ENCODE measurements at places on chromosomes 1 and 21. TPM values are rescaled to one million over a fixed set of nuclear protein-coding genes. Genes with fewer than 3 reads are reported as not detected.

DNA sequence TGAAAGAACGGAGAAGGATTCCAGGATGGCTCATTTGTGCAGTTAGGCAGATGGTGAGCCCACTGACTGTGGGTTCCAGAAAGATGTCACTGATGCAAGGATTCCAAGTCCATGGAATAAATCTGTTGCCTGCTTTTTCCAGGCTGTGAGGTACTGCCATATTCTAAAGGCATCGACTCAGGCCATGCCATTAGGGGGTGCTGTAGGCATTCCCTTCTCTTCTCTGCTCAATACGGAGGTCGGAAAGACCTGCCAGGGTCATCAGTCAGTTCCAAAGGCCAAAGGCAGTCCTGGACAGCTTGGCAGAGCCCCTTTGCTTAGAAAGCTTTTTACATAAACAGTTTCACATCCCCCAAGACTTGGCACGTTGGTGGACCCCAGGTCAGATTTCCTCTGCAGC is 31.7 kb upstream of the TMEM125 start:
- DNase-seq, result no peak

The APOBEC4 gene
- not detected for polyA plus RNA-seq

The ZNF697 gene
- polyA plus RNA-seq, result 19.4 TPM

DNA sequence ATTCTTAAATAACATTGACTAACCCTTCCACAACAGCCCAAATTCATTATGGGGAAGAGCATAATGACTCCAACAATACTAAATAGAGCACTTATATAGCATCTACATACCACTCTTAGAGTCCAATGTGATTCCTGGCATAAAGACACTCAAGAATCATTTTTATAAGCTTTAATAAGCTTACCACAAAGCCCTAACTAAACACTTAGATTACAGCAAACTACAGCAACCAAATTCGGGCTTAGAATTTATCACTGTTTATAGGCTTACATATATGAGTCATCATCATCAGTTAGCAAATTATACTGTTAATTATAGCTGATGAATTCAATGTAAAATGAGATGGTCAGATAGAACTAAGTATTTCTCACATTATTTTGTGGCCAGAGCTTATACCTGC is 7.3 kb downstream of the SCYL3 start:
- DNase-seq, result no peak

The KLHDC9 gene
- 15.0 TPM for polyA plus RNA-seq

All from left renal cortex interstitium (tissue), 4 donors.